ENCODE measurements at places on chromosomes 16 and 17.
A peak's percentile ranks its signal among the peaks of the same experiment; 100 is the strongest.

- no peak for DNase-seq
Measured at GRCh38 chr17:12588531-12588930, 77.2 kb upstream of the MYOCD start.

- no peak for DNase-seq
Measured at GRCh38 chr17:43135454-43135819, 10.3 kb upstream of the BRCA1 start.

- DNase-seq = no peak
Measured at GRCh38 chr17:14843086-14843795, 421.9 kb downstream of the PMP22 start.

DNA sequence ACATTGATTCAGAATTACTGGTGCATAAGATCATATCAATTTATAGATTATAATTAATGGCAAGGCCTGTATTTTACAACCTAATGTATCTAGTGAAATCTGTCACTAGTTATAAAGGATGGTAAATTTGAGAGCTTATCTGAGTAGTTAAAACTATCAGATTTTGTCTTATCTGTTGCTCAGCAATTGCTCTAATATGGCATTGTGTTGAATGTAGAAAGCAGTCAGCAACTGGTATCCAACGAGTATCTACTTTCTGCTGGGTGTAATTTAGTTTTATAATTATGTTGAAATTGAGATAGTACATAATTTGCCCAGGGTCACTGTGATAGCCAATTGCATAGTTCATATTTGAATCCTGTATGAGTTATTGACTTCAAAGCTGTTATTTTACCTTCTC lies 1005.7 kb downstream of the CDH11 start:
- DNase-seq = no peak

- DNase-seq = no peak
Measured at GRCh38 chr16:3601614-3602319, 9.6 kb downstream of the SLX4 start.

- no peak for DNase-seq
Measured at GRCh38 chr16:15885560-15886001, 2.8 kb downstream of the CEP20 start.

DNA sequence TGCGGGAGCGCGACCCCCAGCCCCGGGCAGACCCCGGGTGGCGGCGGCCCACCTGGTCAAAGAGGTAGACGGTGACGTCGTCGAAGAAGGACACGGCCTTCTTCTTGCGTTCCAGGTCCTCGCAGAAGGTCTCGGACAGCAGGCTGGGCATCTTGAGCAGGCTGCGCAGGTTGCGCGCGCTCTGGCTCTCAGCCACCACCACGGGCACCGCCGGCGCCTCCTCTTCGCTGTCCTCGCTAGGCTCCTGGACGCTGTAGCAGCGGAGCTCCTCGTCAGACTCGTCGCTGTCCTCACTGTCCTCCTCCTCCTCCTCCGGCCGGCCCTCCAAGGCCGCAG lies 45.2 kb upstream of the PVALEF start:
- no peak for DNase-seq

GRCh38 chr17:27807567-27808470 lies 7.5 kb upstream of the NOS2 start:
- DNase-seq = peak; percentile 26

DNA sequence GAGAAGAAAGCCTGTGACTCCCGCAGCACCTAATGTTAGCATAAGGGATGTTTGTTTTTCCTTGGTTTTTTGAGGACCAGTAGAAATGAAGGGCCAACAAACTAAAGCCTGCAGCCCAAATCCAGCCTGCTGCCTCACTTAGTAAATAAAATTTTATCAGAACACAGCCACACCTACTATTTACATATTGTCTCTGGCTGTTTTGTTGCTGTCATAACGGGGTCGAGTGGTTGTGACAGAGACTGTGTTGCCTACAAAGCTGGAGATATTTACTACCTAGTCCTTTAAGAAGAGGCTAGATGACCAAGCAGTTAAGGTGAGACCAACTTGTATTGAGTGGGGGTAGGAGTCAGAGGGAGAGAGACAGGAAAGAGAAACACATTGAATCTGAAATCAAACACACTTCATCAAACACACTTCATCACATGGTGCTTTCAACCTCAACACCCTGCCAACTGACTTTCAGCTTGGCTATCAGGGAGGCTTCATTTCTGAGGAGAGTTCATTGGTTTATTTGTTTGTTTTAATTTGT lies 546.3 kb upstream of the CDH11 start:
- DNase-seq = no peak

DNA sequence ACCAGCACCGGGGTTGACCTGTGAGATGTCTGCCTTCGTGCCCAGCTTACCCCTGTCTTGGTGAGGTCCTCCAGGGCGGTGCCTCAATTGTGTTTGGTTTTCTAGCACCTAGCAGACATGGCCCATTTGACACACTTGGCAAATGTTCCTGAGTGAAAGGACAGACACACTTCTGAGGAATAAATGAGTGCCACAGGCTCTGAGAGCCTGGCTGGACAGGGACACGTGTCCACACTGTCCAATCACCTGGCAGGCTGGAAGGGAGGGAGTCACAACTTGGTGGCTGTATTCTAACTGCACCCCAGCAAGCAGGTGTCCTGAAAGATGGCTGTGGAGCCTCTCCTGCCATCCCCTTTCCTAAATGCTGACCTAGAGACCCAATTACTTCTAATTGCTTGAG lies 7.4 kb downstream of the MAP3K14 start:
- no peak for DNase-seq

- DNase-seq = peak; percentile 46
Measured at GRCh38 chr17:28717578-28718332, at the start of gene RAB34. TSS of gene RAB34 (minus strand) at chr17:28717868. CDS start at chr17:28717266, 602 bp downstream.

GRCh38 chr16:28977703-28978662 lies 3.4 kb downstream of the SPNS1 start:
- no peak for DNase-seq

DNA sequence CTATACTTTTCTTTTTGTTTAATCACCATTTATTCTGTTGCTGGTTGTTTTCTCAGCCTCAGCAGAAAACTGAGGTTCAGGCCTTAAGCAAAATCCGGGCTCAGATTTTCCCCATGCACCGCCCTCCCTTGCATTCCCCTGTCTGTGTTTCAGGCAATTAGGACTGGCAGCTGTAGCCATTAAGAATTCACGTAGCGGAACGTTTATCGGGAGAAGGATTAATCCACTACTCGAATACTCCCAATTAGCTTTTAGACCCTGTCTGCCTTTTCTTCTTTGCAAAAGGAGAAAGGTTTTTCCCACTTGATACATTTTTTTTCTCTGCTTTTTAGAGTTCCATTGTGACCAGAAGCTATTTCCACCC lies 173.1 kb downstream of the RPTOR start:
- DNase-seq = no peak

GRCh38 chr17:83025636-83026280 lies 53.7 kb upstream of the METRNL start:
- DNase-seq = no peak
